Activated CD4-positive, alpha-beta memory T cell treated with anti-CD3 and anti-CD28 coated beads, Interleukin-2, amount 10 ng/mL, durations not matched to agents 7 days and 5 days (primary cell): ENCODE measurements at places on chromosomes 13 and 19. TPM values are rescaled to one million over a fixed set of nuclear protein-coding genes. Genes with fewer than 3 reads are reported as not detected.
A peak's percentile ranks its signal among the peaks of the same experiment; 100 is the strongest.

Gene CATSPERD
- not detected for total RNA-seq

DNA sequence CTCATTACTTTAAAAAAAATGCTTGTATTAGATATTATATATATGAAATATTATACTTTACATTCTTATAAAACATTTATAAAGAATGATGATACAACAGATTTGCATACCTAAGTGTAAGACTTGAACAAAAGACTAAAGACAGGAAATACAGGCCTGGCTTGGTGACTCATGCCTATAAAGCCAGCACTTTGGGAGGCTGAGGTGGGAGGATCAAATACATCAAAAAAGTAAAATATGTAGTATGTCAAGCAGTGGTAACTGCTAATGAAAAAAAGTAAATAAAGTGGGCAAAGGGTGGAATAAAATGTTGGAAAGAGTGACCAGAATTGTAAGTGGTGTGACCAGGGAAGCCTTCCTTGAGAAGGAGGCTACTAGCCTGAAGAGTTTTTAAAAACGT lies 133.7 kb downstream of the GGACT start:
- DNase-seq: no peak

Gene ZNF426
- total RNA-seq: 16.1 TPM

DNA sequence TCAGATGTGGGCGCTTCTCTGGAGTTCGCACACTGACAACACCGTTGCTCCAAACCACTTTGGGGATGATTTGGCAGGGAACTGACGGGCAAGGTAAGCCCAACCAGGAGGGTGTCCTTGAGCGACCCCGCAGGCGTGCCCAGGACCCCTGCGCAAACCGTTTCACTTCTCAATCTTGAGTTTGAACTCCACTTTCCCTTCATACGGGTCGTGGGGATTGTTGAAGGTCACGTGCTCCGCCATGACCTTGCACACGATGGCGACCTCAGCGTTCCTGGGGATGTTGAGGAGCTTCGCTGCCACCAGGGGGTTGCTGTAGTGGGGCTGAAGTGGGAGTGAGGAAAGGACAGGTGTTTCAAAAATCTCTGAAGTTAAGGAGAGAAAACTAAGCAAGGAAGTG lies 8.8 kb downstream of the ATP4B start:
- DNase-seq: no peak

Gene CEACAM8
- not detected for total RNA-seq

Gene KLK3
- not detected for total RNA-seq

- DNase-seq: no peak
These were observed 30.0 kb downstream of the CEACAM1 start for GRCh38 chr19:42498169-42498757.

DNA sequence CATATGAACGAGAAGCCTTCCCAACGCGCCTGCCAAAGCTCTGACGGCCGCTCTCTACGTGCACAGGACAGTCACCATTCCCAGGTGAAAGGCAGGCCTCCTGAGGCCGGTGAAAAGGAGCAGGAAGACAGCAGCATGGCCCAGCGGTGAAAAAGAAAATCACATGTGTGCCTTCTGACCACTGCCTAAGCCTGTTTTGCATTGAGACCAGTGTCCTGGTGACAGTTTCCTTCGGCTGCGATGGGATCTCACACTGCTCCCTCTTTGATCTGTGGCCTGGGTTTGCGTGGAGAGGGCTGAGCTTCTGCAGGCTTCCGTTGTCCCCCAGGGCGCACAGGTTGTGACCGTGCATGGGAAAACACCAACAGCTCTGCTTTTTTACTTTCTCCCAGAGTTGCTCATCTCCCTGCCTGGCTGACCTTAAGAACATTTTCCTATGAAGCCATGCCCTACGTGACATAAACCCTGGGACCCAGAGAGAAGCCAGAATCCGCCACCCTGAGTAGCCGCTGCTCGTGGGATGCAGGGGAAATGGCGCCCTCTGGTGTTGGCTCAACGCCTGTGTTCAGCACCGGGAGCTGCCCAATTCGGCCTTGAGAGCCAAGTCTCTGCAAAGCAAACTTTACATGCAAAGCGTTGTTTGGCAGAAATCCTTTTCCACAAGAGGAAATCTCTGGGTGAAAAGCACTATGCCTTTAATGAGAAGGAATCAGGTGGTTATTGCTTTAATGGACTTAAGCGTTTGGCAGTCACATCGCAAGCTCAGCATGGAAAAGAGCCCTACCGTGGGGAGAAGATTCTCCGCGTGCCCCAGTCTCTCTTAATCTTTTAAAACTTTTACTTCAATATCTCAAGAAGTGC lies 112.2 kb upstream of the GPR12 start:
- peak; percentile 59 for DNase-seq

DNA sequence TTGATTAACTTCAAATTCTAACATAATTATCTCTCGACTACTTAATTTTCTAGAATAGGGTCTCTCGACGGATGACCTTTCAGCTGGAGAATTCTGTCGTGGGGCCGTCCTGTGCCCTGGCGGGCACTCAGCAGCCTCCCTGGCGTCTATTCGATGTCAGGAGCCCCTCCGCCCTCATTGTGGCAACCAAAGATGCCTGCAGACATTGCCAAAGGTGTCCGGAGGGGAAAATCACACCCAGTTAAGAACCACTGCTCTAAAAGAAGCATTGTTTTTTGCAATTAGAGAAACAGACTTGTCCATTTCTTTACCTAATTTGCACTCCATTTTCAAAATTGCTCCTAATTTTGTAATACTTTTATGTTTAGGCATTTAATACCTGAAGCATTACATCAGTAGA lies 79.2 kb upstream of the ARHGEF7 start:
- DNase-seq: no peak

Gene TMEM238
- total RNA-seq: 19.2 TPM

- DNase-seq: no peak
These were observed 108.6 kb upstream of the GJB6 start for GRCh38 chr13:20340759-20341171.

DNA sequence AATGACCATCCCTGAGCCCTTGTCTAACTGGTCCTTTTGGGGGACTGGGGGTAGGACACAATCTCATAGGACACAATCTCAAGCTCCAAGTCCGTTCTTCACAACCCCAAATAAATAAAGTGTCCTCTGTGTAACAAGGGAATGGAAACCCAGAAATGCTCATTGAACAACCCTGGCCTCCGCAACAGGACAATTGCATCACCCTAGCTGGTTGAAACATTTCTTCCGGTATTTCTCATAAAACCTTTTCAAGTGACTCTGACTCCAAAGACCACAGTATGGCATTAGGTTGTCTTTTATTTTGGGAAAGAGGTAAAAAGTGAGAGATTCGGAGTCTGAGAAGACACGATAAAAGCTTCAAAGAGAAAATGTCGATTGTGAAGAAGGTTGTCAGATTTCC lies 186.6 kb downstream of the ZNF536 start:
- no peak for DNase-seq

GRCh38 chr19:12974301-12975220 lies 5.2 kb downstream of the DAND5 start:
- DNase-seq: no peak
